Esophagus squamous epithelium (tissue), 5 donors: ENCODE measurements at places on chromosomes 16 and 17.

GRCh38 chr17:49291929-49292328, 61.3 kb upstream of the PHOSPHO1 start:
- DNase-seq: no peak

- DNase-seq: no peak
Measured at GRCh38 chr16:50881956-50882355, 140.1 kb downstream of the CYLD start.

DNA sequence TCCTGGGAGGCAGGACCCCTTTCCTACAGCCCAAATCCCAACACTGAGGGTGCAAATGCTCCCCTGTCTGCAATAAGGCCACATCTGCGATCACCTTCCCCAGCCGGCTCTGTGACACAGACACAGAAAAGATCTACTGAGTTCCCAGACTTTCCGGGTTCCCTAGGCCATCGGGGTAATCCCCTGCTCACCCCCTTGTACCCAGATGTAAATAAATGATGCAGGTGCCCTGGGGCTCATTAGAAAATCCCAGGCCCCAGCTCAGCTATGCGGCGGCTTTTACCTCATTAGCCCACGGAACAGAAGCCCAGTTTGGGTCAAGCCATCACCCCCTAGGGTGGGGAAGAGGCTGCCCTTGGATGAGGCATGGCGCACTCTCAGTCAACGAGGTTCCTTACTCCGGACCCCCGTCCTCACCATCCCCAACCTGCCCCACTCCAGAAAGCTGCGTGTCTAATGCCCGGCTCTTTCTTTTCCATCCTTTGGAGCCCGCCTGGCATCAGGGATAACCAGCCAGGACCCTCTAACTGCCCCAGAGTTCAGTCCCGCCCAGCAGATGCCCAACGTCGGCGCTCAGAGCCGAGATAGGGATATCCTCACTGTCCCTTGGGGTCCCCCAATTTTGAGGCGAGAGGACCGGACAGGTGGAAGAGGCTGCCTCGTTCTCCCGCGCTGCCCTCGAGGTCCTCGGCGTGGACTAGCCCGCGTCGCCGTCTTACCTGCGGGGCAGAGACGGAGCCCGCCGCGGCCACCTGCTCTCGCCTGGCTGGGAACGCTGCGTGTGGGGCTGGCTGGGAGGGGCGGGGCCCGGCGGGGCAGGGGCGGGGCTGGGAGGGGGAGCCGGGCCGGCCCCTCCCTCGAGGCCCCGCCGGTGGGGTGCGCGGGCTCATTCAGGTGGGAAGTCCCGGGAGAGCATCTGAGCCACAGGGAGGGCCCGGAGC, at the start of gene ZNF385C:
TSS of gene ZNF385C (minus strand) at position 783 of the 941 bp plus-strand sequence. CDS start 35,417 bp downstream, outside the sequence.
- DNase-seq: no peak

GRCh38 chr16:30585022-30585399, 486 bp downstream of the ZNF785 start:
- no peak for DNase-seq

DNA sequence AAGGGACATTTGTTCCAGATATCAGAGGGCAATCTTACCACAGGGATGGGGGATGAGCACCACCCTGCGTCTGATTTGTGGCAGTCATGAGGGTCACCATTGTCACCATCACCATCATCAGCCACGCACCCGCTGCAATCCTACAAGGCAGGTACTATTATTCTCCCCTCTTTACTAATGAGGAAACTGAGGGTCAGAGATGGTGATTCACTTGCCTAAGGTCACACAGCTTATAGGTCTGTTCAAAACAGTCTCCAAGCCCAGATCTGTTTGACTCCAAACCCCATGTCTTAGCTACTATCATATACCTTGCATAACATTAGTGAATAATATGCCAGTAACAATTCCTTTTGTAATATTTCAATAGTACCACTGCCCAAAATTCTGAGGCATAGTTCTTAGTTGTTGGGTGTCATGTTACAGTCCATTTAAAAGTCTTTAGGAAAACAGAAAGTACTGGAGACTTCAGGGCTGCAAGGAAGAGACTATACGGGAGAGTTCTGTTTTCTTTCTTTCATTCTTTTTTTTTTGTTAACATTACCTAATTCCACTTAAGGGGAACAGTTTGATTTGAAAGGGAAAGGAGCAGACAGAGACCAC, 166.4 kb downstream of the C16orf95 start:
- DNase-seq: no peak

DNA sequence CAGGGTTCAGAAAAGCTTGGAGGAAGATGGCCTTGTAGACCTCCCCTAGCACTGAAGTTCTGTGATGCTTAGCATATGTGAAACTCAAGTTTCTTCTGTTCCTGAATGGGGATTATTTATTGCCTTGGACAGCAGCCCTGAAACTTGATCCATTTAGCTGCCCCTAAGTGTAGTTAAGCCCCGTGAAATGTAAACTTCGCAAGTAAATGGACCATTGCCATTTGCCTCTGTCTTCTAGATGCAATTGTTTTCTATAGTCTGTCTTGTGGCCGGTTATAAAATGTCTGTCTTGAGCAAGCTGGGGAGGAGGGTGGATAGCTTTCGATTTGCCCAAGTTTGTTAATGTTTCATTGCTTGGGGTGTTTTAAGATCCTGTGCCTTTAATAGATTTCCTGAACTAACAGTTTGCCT, 261.8 kb downstream of the CDH13 start:
- no peak for DNase-seq

DNA sequence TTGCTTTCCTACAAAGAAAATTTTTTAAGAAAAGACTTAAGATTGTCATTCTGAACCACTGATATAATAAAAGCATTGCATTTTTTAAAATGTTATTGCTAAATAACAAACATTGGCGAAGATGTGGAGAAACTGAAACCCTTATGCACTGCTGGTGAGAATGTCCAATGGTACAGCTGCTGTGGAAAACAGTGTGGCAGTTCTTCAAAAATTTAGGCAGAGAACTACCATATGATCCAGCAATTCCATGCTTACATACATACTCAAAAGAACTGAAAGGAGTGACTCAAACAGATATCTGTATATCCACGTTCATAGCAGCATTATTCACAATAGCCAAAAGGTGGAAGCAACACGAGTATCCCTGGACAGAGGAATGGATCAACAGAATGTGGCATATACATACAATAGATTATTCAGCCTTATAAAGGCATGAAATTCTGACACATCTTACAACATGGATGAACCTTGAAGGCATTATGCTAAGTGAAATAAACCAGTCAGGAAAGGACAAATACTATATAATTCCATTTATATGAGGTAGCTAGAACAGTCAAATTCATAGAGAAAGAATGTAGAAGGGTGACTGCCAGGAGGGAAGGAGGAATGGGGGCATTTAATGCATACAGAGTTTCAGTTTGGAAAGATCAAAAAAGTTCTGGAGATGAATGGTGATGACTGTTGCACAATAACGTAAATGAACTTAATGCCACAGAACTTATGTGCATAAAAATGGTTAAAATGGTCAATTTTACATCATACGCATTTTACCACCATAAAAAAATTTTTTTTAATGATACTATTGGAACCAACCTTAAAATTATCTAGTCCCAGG, 92.1 kb downstream of the CACNG1 start:
- DNase-seq: no peak

DNA sequence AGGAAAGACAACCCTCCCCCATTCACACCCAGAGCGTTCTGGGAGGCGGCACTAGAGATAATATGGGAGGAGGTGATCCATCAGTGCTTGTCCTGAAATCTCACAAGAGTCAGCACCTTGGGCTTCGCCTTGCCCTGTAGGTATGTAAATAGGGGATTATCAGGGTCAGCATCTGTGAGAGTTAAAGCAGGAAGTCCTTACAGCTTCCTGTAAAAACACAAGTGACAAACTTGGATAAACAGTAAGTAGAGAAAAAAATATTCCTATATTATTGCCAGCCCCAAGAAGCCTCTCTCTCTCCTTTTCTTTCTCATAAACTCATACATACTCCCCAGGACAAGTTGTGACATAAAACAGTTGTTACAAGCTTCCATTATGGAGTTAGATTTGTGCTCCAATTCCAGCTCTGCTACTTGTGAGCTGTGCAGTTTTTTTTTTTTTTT, 187.7 kb downstream of the MAF start:
- DNase-seq: no peak

DNA sequence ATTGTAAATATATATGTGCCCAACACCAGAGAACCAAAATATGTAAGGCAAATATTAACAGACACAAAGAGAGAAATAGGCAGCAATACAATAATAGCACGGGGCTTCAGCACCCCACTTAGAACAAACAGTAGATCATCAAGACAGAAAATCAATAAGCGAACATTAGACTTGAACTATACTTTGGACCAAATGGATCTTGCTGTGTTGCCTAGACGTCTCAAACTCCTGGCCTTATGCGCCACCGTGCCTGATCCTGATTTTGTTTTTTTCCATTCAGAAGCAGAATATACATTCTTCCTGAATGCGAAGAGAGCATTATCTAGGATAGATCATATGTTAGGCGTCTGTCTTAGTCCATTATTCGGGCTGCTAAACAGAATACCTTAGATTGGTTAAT, 41.9 kb upstream of the CDYL2 start:
- DNase-seq: no peak

DNA sequence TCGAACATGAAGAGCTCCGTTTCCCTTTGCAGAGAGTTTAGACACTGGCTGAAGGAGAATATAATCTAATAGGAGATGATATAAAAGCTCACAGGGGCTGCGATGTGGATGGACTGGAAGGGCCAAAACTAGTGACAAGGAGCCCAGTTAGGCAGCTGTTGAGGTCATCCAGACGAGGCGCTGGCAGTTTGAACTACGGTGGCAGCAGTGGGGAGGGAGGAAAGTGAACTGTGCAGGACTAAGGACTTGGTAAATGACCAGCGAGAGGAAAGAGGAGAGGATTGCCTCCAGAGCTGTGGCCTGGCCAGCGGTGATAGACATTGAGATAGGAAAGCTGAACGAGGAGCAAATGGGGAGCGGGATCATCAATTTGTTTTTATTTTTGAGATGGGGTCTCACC, 14.6 kb upstream of the YWHAE start:
- DNase-seq: no peak

DNA sequence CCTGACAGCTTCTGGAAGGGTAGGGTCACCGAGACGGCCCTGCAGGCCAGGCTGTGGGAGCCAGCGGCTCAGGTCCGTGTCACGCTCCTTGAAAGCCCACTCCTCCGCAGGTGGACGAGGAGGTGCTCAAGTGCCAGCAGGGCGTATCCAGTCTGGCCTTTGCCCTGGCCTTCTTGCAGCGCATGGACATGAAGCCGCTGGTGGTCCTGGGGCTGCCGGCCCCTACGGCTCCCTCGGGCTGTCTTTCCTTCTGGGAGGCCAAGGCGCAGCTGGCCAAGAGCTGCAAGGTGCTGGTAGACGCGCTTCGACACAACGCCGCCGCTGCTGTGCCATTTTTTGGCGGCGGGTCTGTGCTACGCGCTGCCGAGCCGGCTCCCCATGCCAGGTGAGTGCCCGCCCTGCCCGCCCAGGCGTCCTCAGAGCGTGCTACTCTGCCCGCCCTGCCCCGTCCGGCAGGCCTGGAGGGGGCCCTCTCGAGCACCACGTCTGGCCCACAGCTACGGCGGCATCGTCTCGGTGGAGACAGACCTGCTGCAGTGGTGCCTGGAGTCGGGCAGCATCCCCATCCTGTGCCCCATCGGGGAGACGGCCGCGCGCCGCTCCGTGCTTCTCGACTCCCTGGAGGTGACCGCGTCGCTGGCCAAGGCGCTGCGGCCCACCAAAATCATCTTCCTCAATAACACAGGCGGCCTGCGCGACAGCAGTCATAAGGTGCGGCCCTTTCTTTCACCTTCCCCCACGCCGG, 1.3 kb downstream of the NAGS start:
- no peak for DNase-seq

GRCh38 chr17:65564793-65565192, 3.3 kb upstream of the AXIN2 start:
- DNase-seq: no peak

GRCh38 chr16:11112723-11113348, 143.2 kb downstream of the SOCS1 start:
- DNase-seq: no peak

GRCh38 chr16:3789375-3790099, 72.2 kb upstream of the TRAP1 start:
- no peak for DNase-seq

- DNase-seq: no peak
Measured at GRCh38 chr16:88747588-88748301, 37.3 kb downstream of the PIEZO1 start.

- DNase-seq: no peak
Measured at GRCh38 chr16:85416228-85417109, 196.7 kb upstream of the GSE1 start.

- no peak for DNase-seq
Measured at GRCh38 chr16:48602356-48603014, 7.5 kb downstream of the N4BP1 start.

DNA sequence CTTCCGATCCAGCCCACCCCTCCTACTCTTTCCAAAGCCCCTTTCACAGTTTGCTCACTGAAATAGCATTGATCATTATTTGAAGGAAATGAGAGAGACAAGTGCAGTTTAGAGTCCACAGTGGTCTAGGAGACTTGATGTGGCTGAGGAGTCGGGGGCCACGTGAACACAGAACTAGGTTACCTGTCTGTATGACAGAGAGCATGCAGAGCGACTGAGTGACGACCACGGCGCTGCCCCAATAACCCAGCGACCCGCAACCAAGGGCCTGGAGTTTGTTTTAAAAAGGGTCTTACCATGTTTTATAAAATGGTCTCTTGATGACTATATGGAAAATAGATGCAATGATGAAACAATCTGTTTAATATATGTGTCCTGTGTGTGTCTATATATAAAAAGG, 39.5 kb downstream of the NDEL1 start:
- no peak for DNase-seq

DNA sequence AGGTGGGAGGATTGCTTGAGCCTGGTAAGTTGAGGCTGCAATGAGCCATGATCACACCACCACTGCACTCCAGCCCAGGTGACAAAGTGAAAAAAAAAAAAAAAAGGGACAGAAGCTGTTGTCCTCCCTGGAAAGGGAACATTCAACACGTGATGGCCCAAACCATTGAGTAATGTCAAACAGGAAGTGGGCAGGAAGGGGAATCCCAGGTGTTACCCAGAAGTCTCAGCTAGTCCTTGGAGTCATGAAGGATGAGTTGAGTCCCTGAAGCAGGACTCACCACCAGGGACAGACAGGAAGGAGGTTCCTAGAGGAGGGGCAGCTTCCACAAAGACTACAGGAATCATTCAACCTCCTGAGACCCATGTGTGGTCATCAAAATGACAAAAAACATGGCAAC, 19.8 kb upstream of the CMIP start:
- DNase-seq: no peak

DNA sequence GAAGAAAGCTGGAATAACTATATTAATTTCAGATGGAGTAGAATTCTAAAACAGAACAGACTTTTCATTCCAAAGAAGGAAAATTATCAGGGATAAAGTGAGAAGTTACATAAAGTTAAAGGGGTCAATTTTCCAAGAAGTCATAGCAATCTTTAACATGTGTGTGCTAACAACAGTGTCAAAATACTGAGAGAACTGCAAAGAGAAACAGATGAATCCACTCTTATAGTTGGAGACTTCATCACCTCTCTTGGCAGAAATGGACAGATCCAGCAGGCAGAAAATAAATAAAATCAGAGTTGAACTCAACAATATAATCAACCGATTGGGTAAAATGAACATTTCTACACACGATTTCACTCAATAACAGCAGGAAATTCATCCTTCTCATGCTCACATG, 5.4 kb downstream of the ABCA9 start:
- DNase-seq: no peak

GRCh38 chr16:23195366-23195978, 12.9 kb downstream of the SCNN1G start:
- DNase-seq: no peak

- no peak for DNase-seq
Measured at GRCh38 chr17:72943826-72944689, 148.4 kb downstream of the SLC39A11 start.
